ENCODE measurements at places on chromosomes 16 and 17. TPM values are rescaled to one million over a fixed set of nuclear protein-coding genes. Genes with fewer than 3 reads are reported as not detected.
A peak's percentile ranks its signal among the peaks of the same experiment; 100 is the strongest.

GRCh38 chr16:10564591-10564990 lies 15.8 kb downstream of the EMP2 start:
- peak overlapping the region; percentile 89 for H3K27ac ChIP-seq
- no peaks in the 10 kb centered on the region for H3K36me3 ChIP-seq
- H3K4me3 ChIP-seq: no peak overlapping the region
- no peak for DNase-seq

GRCh38 chr17:21677911-21678310 lies 14.4 kb upstream of the KCNJ18 start:
- no peak overlapping the region for H3K4me3 ChIP-seq
- H3K27ac ChIP-seq: no peak overlapping the region
- no peak for DNase-seq
- no peaks in the 10 kb centered on the region for H3K4me1 ChIP-seq

DNA sequence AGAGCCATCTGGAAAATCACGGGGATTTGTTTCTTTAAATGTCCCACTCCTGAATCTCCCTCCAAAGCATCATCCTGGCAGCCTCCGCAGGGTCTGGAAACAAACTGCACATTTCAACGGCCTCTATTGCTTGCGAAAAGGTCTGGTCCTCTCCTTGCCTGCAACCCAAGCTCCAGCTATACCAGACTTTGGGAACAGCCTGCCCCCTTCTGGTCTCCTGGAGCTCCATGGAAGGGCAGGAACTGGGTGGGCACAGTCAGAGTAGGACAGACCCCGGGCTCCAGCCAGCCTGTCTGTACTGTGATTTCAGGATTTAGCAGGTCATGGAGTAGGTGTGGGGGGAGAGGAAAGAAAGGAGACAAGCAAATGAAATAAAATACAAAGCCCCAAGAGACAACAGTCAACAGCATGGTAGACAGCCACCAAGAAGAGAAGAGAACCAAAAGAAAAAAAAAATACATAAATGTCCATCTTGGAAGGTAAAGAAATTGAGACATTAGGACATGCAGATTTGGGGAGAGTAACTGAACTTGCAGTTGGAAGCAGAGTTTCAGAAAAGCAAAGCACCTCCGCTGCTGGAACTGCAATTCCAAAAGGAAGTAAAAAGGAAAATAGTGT lies 2.7 kb downstream of the XYLT1 start:
- H3K4me3 ChIP-seq: no peak overlapping the region
- no peaks in the 10 kb centered on the region for H3K36me3 ChIP-seq
- no peak overlapping the region for H3K27ac ChIP-seq
- H3K27me3 ChIP-seq: no peaks in the 10 kb centered on the region

- no peak overlapping the region for H3K27ac ChIP-seq
- no peaks in the 10 kb centered on the region for H3K27me3 ChIP-seq
- no peaks in the 10 kb centered on the region for H3K4me1 ChIP-seq
- no peak for DNase-seq
- no peak overlapping the region for H3K4me3 ChIP-seq
- H3K36me3 ChIP-seq: no peaks in the 10 kb centered on the region
Measured at GRCh38 chr16:4428500-4428899, 2.8 kb downstream of the DNAJA3 start.

GRCh38 chr17:29140631-29141513 lies 39.3 kb downstream of the MYO18A start:
- H3K36me3 ChIP-seq: no peaks in the 10 kb centered on the region
- no peaks in the 10 kb centered on the region for H3K27me3 ChIP-seq
- H3K4me1 ChIP-seq: no peaks in the 10 kb centered on the region
- DNase-seq: no peak
- no peak overlapping the region for H3K4me3 ChIP-seq

DNA sequence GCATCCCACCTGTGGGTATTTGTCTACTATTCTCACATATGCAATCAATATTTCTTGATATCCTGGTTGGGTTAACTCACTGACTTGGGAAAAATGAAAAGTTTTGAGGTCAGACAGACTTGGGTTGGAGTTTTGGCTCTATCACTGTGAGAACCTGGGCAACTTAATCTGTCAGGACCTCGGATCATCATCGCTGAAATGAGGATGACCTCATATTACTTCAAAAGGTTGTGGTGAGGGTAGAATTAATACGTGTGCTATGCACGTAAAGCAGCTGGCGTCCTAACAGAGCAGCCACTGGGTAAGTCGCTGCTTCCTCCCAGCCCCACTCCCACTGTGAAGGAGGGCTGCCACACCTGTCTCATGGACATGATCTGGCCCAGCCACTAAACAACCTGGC lies 57.3 kb downstream of the COG7 start:
- H3K4me3 ChIP-seq: no peak overlapping the region
- H3K36me3 ChIP-seq: peaks cover 20% of the 10 kb centered on the region
- H3K27me3 ChIP-seq: no peaks in the 10 kb centered on the region
- no peaks in the 10 kb centered on the region for H3K4me1 ChIP-seq
- H3K27ac ChIP-seq: no peak overlapping the region

DNA sequence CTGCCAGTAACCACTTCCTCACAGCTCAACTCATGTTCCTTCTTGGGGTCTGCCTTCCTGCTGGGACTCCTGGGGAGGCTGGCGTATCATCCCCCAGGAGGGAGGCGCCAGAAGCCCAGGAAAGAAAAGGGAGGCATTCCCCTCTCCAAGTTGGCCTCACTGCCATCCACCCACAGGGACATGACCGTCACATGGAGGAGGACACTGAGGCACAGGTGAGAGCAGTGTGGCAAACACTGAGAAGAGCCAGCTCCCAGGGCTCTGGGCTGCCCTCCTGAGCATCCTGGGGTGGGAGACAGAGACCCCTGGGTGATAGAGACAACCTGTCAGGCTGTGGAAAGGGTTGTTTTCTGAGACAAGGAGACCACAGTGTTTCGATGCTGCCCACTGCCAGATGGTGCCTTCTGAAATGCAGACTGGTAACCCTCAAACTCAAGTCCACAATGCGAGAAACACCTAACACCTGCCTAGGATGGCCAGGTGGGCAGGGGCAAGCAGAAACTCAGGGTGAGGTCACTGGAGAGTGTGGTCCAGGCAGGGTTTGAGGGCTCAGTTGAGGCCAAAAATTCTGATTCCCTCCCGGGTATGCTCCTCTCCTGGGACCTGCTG lies 1722.1 kb downstream of the TP53TG3F start:
- H3K27me3 ChIP-seq: no peaks in the 10 kb centered on the region
- no peak overlapping the region for H3K27ac ChIP-seq
- no peaks in the 10 kb centered on the region for H3K4me1 ChIP-seq
- H3K36me3 ChIP-seq: no peaks in the 10 kb centered on the region
- no peak for DNase-seq
- no peak overlapping the region for H3K4me3 ChIP-seq

DNA sequence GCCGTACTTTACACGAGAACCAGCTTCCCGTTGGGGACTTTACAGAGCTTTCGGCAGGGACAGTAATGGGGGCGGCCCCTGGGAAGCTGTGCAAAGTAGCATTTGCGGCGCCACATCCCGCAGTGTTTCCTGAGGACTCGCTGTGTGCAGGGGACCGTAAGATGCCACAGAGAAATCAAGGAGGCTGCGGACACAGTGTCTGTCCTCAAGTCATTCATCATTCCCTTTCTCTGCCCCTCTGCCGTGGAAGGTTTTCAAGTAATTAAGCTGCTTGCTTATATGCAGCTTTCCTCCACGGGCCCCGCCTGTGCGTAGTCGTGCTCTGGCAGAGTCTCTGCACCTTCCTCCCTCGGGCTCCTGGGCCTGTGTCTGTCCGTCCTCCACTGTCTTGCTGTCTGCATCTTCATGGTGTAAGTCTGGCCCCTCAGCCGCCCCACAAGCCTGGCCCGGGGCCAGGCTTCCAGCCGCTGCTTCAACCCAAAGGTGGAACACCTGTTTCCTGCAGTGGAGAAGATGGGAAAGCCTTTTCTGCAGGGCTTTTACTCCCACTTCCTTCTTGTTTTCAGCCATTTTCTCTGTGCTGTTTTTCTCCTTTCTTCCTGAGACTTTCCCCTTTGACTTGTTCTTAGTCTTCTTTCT lies 216.9 kb upstream of the CHMP6 start:
- no peaks in the 10 kb centered on the region for H3K27me3 ChIP-seq
- no peak overlapping the region for H3K4me3 ChIP-seq
- DNase-seq: no peak
- H3K36me3 ChIP-seq: no peaks in the 10 kb centered on the region
- no peaks in the 10 kb centered on the region for H3K4me1 ChIP-seq
- H3K27ac ChIP-seq: no peak overlapping the region

GRCh38 chr17:77285594-77286390 lies 145.0 kb downstream of the SEC14L1 start:
- peak; percentile 84 for DNase-seq
- H3K4me1 ChIP-seq: peaks cover under 1% of the 10 kb centered on the region
- no peaks in the 10 kb centered on the region for H3K27me3 ChIP-seq
- no peaks in the 10 kb centered on the region for H3K36me3 ChIP-seq
- no peak overlapping the region for H3K4me3 ChIP-seq

GRCh38 chr16:80023865-80024264 lies 423.3 kb upstream of the MAF start:
- no peaks in the 10 kb centered on the region for H3K36me3 ChIP-seq
- H3K4me1 ChIP-seq: no peaks in the 10 kb centered on the region
- H3K4me3 ChIP-seq: no peak overlapping the region
- no peak for DNase-seq

DNA sequence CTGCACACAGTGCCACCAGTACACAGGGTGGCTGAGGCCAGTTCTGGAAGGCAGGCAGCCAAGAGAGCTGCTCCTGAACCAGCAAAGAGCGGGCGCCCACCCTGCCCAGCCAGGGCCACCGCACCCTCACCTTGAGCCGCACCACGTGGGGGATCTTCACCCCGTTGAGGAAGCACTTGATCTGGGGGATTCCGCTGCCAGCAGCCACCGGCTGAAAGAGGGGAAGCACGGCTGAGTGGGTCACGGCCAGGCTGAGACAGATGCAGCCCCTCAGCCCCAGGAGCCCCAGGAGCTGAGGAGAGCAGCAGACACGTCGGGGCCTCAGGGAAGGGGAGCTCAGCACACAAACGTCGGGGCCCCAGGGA lies 14.6 kb upstream of the CCDC154 start:
- H3K4me1 ChIP-seq: no peaks in the 10 kb centered on the region
- H3K4me3 ChIP-seq: no peak overlapping the region
- no peak for DNase-seq
- no peaks in the 10 kb centered on the region for H3K27me3 ChIP-seq

GRCh38 chr17:59683283-59683682 lies 23.9 kb downstream of the PTRH2 start:
- no peak overlapping the region for H3K27ac ChIP-seq
- no peak for DNase-seq
- no peaks in the 10 kb centered on the region for H3K27me3 ChIP-seq
- H3K36me3 ChIP-seq: peaks cover 6% of the 10 kb centered on the region

DNA sequence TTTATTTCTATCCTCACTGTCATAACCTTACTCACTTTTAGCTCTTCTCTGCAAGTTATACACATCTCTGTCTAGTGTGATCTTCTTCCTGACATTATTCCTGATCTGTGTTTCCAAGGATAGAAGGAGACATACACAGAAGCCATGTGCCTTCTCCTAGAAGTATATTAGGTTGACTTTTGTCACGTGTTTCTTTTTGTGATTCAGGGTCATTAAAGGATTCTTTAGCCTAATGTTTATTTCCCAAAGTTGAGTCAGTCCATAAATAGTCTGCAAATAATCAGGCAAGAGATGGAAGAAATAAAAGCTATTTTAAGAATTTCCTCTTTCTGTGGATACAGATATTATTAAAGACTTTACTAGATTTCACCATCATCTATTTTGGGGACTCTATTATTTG lies 214.1 kb upstream of the GOT2 start:
- no peak for DNase-seq
- H3K4me3 ChIP-seq: no peak overlapping the region
- H3K27me3 ChIP-seq: no peaks in the 10 kb centered on the region
- H3K4me1 ChIP-seq: no peaks in the 10 kb centered on the region
- no peaks in the 10 kb centered on the region for H3K36me3 ChIP-seq

- H3K27ac ChIP-seq: no peak overlapping the region
- DNase-seq: no peak
- no peaks in the 10 kb centered on the region for H3K4me1 ChIP-seq
- H3K4me3 ChIP-seq: no peak overlapping the region
- no peaks in the 10 kb centered on the region for H3K27me3 ChIP-seq
Measured at GRCh38 chr17:17402558-17402957, 74.2 kb upstream of the MED9 start.

DNA sequence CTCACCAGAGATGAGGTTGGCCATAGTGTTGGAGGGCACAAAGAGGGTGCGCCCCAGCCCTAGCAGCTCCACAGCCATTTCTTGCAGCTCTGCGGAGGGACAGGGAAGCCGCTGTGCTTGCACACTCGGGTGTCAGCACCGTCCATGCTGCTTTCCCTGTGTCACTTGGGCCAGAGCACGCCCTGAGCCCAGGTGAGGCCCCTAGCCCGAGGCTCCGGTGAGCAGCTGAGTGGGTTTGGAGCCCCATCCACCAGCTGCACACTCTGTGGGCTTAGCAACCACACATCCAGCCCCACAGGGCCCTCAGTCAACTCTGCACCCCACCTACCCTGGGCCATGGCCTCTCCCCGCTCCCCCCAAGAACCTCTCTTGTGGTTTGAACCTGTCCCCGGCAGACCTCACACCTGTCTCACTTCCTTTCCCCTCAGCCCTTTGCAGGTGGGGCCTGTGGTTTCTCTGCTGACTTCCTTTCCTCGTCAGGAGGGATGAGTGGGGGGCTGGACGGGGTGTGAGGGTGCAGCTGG lies 20.7 kb downstream of the TMEM235 start:
- no peak overlapping the region for H3K27ac ChIP-seq
- H3K4me1 ChIP-seq: no peaks in the 10 kb centered on the region
- H3K36me3 ChIP-seq: no peaks in the 10 kb centered on the region
- DNase-seq: no peak

DNA sequence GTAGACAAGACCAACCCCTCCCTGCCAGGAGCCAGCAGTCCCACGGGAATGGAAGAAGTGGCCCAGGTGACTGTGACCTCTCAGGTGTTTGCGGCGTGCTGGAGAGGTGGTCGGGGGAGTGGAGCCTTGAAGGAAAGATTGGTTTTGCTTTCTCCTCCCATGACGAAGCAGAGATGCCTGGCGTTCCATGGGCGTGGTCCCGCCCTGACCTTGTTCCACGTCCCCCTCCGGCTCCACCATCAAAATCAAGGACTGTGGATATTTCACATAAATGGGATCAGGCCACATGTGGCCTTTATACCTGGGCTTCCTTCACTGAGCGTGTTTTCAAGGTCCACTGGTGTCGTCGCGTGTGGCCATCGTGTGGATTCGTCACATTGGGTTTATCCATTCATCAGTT lies 270.6 kb upstream of the TNRC6C start:
- DNase-seq: no peak
- H3K36me3 ChIP-seq: no peaks in the 10 kb centered on the region
- H3K27ac ChIP-seq: no peak overlapping the region
- H3K27me3 ChIP-seq: no peaks in the 10 kb centered on the region
- H3K4me1 ChIP-seq: no peaks in the 10 kb centered on the region

GRCh38 chr17:70775679-70776078 lies 606.3 kb downstream of the KCNJ2 start:
- no peaks in the 10 kb centered on the region for H3K27me3 ChIP-seq
- no peak overlapping the region for H3K27ac ChIP-seq
- DNase-seq: no peak
- no peaks in the 10 kb centered on the region for H3K4me1 ChIP-seq

FOXC2 gene
- 29.0 TPM for total RNA-seq

CNTNAP4 gene
- not detected for total RNA-seq

TBC1D3C gene
- total RNA-seq: not detected

ZFP3 gene
- 6.0 TPM for total RNA-seq

TBC1D3G gene
- not detected for total RNA-seq

NLGN2 gene
- 32.9 TPM for total RNA-seq

PHOSPHO1 gene
- total RNA-seq: 2.0 TPM

PRRT2 gene
- 30.6 TPM for total RNA-seq

OR2C1 gene
- total RNA-seq: not detected

KRT12 gene
- not detected for total RNA-seq

PLCG2 gene
- 48.4 TPM for total RNA-seq

All from aorta (tissue), 5 donors.